ENCODE measurements at places on chromosomes 7 and 10. TPM values are rescaled to one million over a fixed set of nuclear protein-coding genes. Genes with fewer than 3 reads are reported as not detected.

The DPYSL4 gene
- total RNA-seq: 10.5 TPM

The CPED1 gene
- total RNA-seq: 40.0 TPM

The CARD11 gene
- 1.8 TPM for total RNA-seq

The DLX6 gene
- total RNA-seq: not detected

The TRIM50 gene
- 0.18 TPM for total RNA-seq

The ATOH7 gene
- 1.5 TPM for total RNA-seq

The GPR15LG gene
- total RNA-seq: 0.64 TPM

The NODAL gene
- not detected for total RNA-seq

The SUGCT gene
- total RNA-seq: 15.5 TPM

The HTR5A gene
- not detected for total RNA-seq

The FBXL13 gene
- 3.2 TPM for total RNA-seq

The ADGRA1 gene
- 1.2 TPM for total RNA-seq

The RGR gene
- 1.6 TPM for total RNA-seq

The EPHA1 gene
- total RNA-seq: 11.1 TPM

The VSTM4 gene
- 21.5 TPM for total RNA-seq

The HOXA7 gene
- 10.2 TPM for total RNA-seq

The LRWD1 gene
- total RNA-seq: 21.9 TPM

The MYPN gene
- total RNA-seq: 20.4 TPM

The UCMA gene
- total RNA-seq: not detected

The RNF133 gene
- total RNA-seq: 2.6 TPM

The CCT6A gene
- total RNA-seq: 99.3 TPM

The NPY gene
- 2.9 TPM for total RNA-seq

The LRRTM3 gene
- 1.1 TPM for total RNA-seq

The CNNM1 gene
- total RNA-seq: 1.8 TPM

The IGF2BP3 gene
- 43.4 TPM for total RNA-seq

The CNPY1 gene
- not detected for total RNA-seq

The SCD gene
- 15.6 TPM for total RNA-seq

The CALML5 gene
- total RNA-seq: not detected

The CDK6 gene
- total RNA-seq: 85.7 TPM

The PIK3CG gene
- total RNA-seq: 6.7 TPM

The SPDYE2 gene
- not detected for total RNA-seq

The ASZ1 gene
- not detected for total RNA-seq

The MRLN gene
- total RNA-seq: 26.3 TPM

The SLC29A4 gene
- 11.3 TPM for total RNA-seq

The TMEM273 gene
- 5.5 TPM for total RNA-seq

The SSC4D gene
- 3.7 TPM for total RNA-seq

The TRPV6 gene
- 5.2 TPM for total RNA-seq

The PCDH15 gene
- total RNA-seq: 6.8 TPM

The LHFPL3 gene
- not detected for total RNA-seq

The FAM149B1 gene
- 28.7 TPM for total RNA-seq
